Endothelial cell of umbilical vein (primary cell): ENCODE measurements at places on chromosomes 3 and 15. TPM values are rescaled to one million over a fixed set of nuclear protein-coding genes. Genes with fewer than 3 reads are reported as not detected.

- H3K4me3 ChIP-seq: no peak overlapping the region
- H3K27ac ChIP-seq: no peak overlapping the region
- DNase-seq: no peak
These were observed 113.1 kb upstream of the NECTIN3 start for GRCh38 chr3:110958313-110959147.

GRCh38 chr3:3792391-3792790 lies 6.8 kb upstream of the LRRN1 start:
- H3K27me3 ChIP-seq: no peaks in the 10 kb centered on the region
- no peak overlapping the region for H3K4me3 ChIP-seq
- H3K36me3 ChIP-seq: no peaks in the 10 kb centered on the region
- no peak for DNase-seq

DNA sequence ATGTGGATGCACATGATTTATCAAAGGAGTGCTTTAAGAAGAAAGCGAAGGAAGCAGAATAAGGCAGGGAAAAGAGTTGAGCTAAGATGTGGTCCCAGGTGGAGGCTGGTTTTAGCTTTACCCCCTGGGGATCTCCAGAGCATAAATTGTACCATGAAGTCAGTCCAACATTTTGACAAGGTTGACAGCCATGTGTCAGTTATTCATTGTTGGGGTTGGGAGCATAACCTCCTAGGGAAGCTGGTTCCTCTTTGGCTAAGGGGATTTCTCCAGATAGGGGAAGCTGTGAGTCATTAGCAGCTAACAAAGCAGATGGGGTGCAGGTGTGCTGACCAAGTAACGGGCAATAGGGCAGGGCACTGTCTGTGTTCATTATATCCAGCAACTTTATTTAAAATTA lies 123.7 kb upstream of the IGSF10 start:
- no peaks in the 10 kb centered on the region for H3K36me3 ChIP-seq
- no peak overlapping the region for H3K27ac ChIP-seq
- H3K27me3 ChIP-seq: no peaks in the 10 kb centered on the region
- no peaks in the 10 kb centered on the region for H3K4me1 ChIP-seq
- H3K4me3 ChIP-seq: no peak overlapping the region

- H3K4me1 ChIP-seq: no peaks in the 10 kb centered on the region
- no peaks in the 10 kb centered on the region for H3K27me3 ChIP-seq
- H3K4me3 ChIP-seq: no peak overlapping the region
- peaks cover 4% of the 10 kb centered on the region for H3K36me3 ChIP-seq
These were observed 76.0 kb downstream of the ETFA start for GRCh38 chr15:76235186-76235826.

Gene PLA2G4D
- not detected in 2 replicates for total RNA-seq

Gene IFRD2
- 109 and 111 TPM in 2 replicates for total RNA-seq

DNA sequence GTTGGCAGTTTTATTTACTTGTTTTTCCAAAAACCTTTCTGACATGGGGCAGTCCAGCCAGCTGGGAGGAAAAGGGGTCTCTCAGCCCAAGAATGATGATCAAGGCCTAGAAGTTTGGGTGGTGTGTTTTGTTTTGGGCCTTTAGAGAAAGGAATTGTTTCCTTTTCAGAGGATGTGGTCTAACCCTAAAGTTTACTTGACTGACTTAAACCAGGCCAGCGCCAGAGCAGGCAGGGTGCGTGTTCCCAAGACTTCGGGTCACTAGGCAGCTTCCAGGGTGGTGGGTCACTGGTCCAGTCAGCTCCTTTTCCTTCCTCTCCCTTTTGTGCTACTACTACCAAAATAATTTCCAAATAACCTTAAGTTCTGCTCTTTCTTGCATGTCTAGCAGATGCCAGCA lies 4.9 kb downstream of the FLNB start:
- peaks cover 60% of the 10 kb centered on the region for H3K4me1 ChIP-seq
- no peaks in the 10 kb centered on the region for H3K36me3 ChIP-seq
- H3K4me3 ChIP-seq: peak overlapping the region; percentile 7
- DNase-seq: no peak
- no peaks in the 10 kb centered on the region for H3K27me3 ChIP-seq

Gene SLC51B
- total RNA-seq: not detected in 2 replicates

DNA sequence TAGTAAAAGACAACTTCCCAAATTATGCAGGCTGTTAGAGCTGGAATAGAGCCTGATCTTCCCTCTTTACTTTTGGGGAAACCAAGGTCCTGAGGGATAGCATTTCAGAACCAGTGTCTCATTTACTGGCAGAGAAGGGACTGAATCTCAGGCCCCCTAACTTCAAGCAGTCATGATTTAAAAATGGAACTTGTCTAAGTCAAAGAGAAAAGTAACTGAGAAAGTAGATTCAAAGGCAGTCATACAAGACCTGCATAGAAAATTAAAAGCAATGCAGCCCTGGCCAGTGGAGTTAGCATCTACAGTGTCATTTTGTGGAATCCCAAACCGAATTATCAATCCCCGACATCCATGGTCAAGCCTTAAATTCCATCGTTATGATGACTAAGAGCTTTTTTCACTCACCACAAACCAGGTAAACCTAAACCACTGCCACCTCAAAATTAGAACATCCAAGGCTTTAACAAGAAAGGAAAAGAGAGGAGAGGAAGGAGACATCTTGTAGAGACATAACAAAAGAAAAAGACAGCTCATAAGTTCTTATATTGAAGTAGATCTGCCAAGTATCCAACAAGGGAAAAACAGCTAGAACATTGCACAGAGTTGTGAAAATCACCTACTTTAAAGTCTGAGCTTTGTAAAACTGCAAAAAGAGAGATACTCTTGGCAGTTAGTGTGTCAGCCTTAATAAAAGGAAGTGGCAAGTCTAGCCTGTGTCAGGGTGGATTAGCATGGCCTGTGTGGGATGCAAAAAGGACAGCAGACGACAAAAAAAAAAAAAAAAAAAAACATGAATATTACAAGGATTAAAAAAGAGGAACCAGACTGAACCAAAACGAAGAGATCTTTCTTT lies 54.1 kb upstream of the CCR2 start:
- no peak overlapping the region for H3K4me3 ChIP-seq
- H3K27ac ChIP-seq: no peak overlapping the region
- H3K36me3 ChIP-seq: no peaks in the 10 kb centered on the region
- no peak for DNase-seq
- H3K27me3 ChIP-seq: peaks cover 9% of the 10 kb centered on the region

DNA sequence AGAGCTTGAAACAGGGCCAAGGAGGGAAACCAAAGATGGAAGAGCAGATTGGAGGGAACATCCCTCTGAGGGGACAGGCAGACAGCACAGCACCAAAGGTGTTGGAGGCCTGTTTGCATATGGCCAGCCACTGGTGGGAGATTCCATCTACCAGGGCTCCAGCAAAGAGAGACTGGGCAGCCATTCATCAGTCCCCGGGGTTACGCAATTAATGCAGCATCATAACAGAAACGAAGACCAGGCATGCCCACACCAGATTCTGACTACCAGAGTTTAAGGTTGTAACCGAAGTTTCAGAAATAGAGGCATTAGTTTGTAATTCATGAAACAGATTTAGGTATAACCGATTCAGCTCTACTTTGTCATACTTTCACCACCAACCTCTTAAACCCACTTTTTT lies 58.1 kb downstream of the COL8A1 start:
- peaks cover 6% of the 10 kb centered on the region for H3K36me3 ChIP-seq
- H3K4me1 ChIP-seq: peaks cover 34% of the 10 kb centered on the region
- no peak overlapping the region for H3K27ac ChIP-seq
- no peak for DNase-seq
- H3K4me3 ChIP-seq: no peak overlapping the region

DNA sequence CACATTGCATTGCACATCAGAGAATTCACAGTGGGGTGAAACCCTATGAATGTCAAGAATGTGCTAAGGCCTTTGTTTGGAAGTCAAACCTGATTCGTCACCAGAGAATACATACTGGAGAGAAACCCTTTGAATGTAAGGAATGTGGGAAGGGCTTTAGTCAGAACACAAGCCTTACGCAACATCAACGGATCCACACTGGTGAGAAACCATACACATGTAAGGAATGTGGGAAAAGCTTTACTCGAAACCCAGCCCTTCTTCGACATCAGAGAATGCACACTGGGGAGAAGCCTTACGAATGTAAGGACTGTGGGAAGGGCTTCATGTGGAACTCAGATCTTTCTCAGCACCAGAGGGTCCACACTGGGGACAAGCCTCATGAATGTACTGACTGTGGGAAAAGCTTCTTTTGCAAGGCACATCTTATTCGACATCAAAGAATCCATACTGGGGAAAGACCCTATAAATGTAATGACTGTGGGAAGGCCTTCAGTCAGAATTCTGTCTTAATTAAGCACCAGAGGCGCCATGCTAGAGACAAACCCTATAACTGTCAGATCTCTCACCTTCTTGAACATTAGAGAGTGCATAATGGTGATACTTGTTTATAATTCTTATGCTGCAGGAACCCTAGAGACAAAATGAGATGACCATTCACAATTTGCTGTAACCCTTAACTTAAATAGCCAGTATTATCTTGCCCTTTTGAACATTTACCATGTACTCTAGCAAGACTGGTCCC lies 9.0 kb downstream of the ZNF662 start:
- H3K27me3 ChIP-seq: no peaks in the 10 kb centered on the region
- DNase-seq: no peak
- no peak overlapping the region for H3K4me3 ChIP-seq
- no peaks in the 10 kb centered on the region for H3K4me1 ChIP-seq
- H3K36me3 ChIP-seq: no peaks in the 10 kb centered on the region
- no peak overlapping the region for H3K27ac ChIP-seq

Gene ADGRG7
- not detected in 2 replicates for total RNA-seq

Gene DISP2
- 0.65 and 1.2 TPM in 2 replicates for total RNA-seq

- H3K36me3 ChIP-seq: no peaks in the 10 kb centered on the region
- no peak overlapping the region for H3K4me3 ChIP-seq
- no peak overlapping the region for H3K27ac ChIP-seq
- peaks cover 6% of the 10 kb centered on the region for H3K4me1 ChIP-seq
- DNase-seq: peak; percentile 69
- no peaks in the 10 kb centered on the region for H3K27me3 ChIP-seq
These were observed 21.0 kb downstream of the RARB start for GRCh38 chr3:25448750-25449692.

DNA sequence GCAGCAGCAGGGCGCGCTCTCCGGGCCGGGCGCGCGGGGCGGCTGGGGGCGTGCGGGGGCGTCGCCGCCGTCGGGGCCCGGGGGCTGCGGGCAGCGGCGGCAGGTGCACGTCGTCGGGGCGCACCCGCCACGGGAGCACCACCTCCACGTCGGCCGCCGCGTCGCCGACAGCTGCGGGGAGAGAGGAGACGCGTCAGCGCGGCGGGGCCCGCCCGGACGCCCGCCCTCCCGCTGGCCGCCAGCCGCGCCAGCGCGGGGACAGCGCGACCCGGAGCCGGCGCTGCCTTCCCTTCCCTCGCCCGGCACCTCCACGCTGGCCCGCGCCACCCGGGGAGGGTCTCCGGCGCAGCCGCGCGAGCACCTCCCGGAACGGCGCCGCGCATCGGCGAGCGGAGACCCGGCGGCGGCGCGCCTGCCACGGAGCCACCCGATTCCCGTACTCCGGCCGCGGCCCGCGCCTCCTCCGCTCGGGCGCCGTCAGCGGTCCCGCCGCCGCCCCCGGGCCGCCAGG lies 481 bp downstream of the ADAMTS17 start:
- DNase-seq: no peak
- H3K4me3 ChIP-seq: peak overlapping the region; percentile 35
- no peaks in the 10 kb centered on the region for H3K36me3 ChIP-seq
- no peak overlapping the region for H3K27ac ChIP-seq
- peaks cover 4% of the 10 kb centered on the region for H3K4me1 ChIP-seq

- H3K4me3 ChIP-seq: no peak overlapping the region
- peak overlapping the region; percentile 10 for H3K27ac ChIP-seq
- H3K4me1 ChIP-seq: peaks cover 39% of the 10 kb centered on the region
- no peaks in the 10 kb centered on the region for H3K27me3 ChIP-seq
- DNase-seq: no peak
These were observed 4.1 kb downstream of the FOXP1 start for GRCh38 chr3:71579326-71579934.

Gene CCDC50
- 137 and 153 TPM in 2 replicates for total RNA-seq

DNA sequence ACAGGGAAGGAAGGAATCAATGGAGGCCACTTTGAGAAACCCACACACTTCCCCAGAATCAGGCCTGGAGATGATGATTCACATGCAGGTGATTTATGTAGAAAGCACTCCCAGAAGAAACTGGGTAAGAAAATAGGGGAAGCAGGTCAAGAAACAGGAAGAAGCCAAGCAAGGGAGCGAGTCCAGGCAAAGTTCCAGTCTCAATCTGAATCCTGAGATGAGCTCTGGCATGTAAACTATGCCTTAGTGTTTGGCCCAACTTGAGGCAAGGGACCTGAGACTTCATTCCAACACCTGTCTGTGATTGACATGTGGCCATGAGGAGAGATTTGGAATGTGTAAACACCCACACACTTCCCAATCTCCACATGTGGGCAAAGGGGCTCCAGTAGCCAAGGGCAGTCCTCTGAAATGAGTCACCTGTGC lies 61.6 kb upstream of the CTNNB1 start:
- no peak for DNase-seq
- H3K4me3 ChIP-seq: no peak overlapping the region
- no peaks in the 10 kb centered on the region for H3K4me1 ChIP-seq
- no peak overlapping the region for H3K27ac ChIP-seq

GRCh38 chr3:16085410-16085809 lies 89.1 kb upstream of the GALNT15 start:
- no peaks in the 10 kb centered on the region for H3K27me3 ChIP-seq
- no peaks in the 10 kb centered on the region for H3K36me3 ChIP-seq
- H3K27ac ChIP-seq: peak overlapping the region; percentile 88
- peaks cover 22% of the 10 kb centered on the region for H3K4me1 ChIP-seq
- no peak for DNase-seq

Gene RETNLB
- not detected in 2 replicates for total RNA-seq

Gene CLDN18
- not detected in 2 replicates for total RNA-seq

DNA sequence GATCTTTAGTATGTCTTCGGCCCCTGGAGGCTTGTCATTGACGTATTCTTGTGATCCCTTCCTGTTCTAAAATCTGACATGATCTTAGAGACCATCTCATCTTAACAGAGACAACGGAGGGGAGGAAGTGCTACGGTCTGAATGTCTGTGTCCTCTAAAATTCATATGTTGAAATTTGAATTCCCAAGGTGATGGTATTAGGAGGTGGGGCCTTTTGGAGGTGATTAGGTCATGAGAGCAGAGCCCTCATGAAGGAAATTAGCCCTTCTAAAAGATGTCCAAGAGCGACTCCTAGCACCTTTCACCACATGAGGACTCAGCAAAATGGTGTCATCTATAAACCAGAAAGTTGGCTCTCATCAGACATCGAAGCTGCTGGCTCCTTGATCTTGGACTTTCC lies 233.2 kb upstream of the CMC1 start:
- no peaks in the 10 kb centered on the region for H3K4me1 ChIP-seq
- no peak overlapping the region for H3K27ac ChIP-seq
- no peak overlapping the region for H3K4me3 ChIP-seq

Gene P2RY1
- 1.7 and 1.9 TPM in 2 replicates for total RNA-seq

DNA sequence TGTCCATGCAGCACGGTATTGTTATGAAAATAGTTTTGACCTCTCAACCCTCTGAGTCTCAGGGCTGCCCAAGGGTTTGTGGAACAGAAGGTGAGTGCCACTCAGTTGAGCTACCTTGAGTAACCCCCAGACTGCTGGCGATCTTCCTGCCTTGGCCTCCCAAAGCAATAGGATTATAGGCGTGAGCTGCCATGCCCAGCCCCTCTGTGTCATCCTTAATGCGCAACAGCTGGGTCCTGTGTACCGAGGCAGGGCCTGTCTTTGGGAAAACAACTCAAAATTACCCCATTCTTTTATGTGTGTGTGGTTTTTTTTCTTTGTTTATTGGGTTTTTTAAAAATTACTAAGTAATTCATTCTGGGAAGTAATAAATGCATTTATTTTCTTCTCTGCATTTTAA lies 78.3 kb upstream of the TPM1 start:
- H3K4me1 ChIP-seq: no peaks in the 10 kb centered on the region
- no peak overlapping the region for H3K4me3 ChIP-seq
- H3K27ac ChIP-seq: no peak overlapping the region
- H3K27me3 ChIP-seq: no peaks in the 10 kb centered on the region
- no peaks in the 10 kb centered on the region for H3K36me3 ChIP-seq
